CD4-positive, alpha-beta T cell treated with Interleukin-12 subunit alpha and Interleukin-12 subunit beta, for 1 hour (primary cell): ENCODE measurements at places on chromosomes 12 and 14.

DNA sequence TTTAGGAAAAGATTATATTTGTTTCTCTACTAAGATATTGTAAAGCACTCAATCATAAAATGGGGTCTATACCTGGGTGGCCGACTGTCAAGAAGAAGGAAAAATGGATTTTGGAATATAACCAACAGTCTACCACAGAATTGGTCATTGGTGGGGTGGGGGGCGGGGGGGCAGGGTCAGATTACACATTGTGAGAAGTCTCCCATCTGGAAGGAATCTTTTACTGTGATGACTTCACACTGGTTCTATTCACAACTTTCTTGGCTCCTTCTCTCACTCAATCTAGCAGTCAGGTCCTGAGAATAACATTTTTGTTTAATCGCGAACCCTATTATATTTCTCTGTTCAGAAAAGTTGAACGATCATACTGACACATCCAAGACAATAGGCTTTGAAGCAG lies 8.7 kb upstream of the CLEC4E start:
- DNase-seq: no peak

DNA sequence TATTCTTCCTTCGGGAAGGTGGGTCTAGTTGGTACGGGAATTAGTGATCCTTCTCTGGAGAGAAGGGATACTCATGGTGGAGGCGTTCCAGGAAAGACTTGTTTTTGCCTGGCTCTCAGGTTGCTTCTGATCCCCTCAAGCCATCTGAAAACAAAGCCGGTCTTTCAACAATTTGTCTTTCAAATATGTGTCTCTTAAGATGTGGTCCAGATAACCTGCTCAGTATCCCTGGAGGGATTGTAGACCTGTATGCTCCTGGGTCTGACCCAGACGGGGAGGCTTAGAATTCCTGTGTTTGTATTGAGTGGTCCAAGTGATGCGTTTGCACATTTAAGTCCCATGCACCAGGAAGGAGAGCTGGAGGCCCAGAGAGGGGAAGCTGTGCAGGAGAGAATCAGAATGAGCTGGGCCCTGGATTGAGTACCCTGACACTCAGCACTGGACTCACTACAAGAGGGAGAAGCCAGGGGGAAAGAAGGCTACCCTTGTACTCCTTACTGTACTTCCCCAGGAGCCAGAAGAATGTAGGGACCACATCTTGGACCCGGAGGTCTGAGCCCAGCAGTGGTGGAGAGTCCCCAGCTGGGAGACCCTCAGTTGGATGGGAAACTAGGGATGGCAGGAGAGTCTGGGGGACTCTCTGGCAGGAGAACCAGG lies 40.4 kb downstream of the ERH start:
- DNase-seq: no peak

DNA sequence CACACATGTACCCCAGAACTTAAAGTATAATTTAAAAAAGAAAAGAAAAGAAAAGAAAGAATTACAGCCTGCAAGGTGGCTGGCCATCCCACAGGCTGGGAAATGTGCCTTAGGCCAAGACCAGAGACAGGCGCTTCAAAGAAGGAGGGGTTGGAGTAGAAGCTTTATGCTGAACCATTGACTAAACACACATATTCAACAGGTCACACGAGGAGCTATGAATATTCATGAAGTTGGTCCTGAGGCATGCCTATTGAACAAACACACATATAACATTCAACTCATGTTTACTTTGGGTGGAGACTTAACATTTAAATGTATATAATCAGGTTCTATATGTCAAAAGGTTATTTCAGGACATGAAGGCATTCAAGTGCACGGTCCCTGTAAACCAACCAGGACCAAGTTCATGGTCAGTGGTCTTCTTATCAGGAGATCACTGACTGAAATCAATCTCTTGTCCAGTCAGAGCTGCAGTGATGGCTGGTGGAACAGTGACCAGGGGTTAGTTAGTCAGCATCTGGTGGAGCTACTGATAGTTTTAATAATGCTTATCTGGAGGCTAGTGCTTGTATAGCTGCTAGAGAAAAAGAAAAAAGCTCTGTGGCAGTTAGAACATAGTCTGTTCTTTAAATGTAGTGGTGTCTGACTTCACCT lies 35.6 kb upstream of the ITPR2 start:
- DNase-seq: no peak

DNA sequence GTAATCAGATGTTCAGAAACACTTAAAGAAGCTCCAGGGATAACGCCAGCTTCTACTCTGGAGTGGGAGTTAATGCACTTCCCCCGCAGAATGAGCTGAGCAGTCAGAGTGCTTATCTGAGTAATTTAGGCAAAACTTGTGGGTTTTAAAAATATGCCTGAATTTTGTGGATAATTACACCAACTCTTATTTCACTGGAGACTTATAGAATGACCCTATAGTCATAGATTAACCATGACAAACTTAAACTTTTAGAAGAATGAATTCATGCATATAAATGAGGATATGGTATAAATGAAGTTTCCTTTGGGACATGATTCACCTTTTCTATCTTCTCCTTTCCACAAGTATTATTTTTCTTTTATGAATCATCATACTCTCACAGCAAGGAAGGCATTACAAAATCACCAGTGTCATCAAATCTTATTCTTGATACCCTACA lies 241.1 kb upstream of the FBXO33 start:
- DNase-seq: no peak

- no peak for DNase-seq
Observed at GRCh38 chr12:42982828-42983227, 393.3 kb upstream of the PRICKLE1 start.

GRCh38 chr12:108076556-108076955 lies 52.5 kb upstream of the WSCD2 start:
- no peak for DNase-seq

DNA sequence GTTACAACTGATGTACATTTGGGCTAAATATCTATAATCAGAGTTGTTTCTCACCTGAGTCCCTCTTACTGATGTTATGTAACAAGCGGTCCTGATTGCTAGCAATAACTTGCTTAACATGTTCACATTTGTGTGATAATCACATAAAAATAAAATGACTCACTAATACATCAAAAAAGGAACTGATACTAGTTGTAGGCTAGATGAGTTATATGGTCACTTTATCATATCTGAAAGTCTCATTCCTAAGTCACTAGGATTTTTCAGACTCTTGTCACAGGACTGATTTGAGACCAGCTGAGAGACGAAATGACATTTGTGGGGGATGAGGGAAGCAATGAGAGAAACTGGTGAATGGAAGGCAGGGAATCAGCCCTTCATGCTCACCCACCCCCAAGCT lies 34.3 kb downstream of the NKX2-1 start:
- DNase-seq: no peak

- no peak for DNase-seq
Observed at GRCh38 chr12:38547586-38547985, 231.0 kb downstream of the ALG10B start.

DNA sequence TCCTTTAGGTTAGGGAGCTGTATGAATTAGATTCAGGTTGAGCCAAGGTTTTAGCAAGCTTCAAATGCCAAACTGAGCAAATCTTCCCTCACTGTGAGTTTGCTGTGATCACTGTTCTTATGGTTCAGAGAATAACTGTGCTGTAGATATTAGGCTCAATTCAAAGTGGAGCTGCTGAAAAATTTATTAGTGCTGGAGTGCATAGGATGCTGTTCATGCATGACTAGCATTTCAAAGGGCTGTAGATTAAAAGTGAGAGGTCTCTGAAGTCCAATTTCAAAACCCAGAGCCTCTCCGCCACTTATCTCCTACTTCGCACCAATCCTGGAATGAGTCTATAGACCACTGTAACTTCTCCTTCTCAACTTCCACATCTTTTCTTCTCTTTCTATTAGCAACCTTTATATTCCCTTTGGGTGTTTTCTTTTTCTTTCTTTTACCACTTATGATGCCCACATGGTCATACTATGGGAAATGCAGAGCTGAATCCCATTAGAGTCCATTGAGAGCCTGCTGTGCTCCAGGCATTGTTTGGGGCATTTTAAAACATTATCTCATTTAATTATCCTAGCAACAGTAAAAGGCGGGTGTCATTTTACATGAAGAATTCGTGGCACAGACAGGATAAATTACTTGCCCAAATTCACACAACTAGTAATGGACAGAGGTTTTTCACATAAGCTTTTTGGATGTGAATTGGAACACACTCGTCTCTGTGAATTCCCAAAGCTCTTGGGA lies 77.5 kb upstream of the EEA1 start:
- DNase-seq: no peak

GRCh38 chr14:77488558-77488957 lies 10.1 kb downstream of the ISM2 start:
- no peak for DNase-seq

DNA sequence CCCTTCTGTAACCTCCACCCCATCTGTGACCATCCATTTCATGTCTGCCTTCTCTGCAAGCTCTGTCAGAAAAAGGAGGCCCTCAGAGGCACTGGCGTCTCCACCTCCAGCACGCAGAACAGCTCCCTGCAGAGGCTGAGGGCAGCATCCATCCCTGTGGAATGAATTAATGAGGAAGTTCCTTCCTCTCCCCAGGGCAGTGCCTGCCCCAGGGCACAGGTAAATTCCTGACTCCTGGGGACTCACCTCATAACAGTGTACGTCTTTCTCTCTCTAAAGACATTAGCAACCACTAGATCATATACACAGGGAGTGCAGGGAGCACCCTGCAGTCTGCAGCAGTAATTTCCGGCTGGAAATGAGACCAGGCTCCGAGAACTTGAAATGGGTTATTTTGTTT lies 155.0 kb upstream of the TMEM132C start:
- DNase-seq: no peak

GRCh38 chr12:2058837-2059236 lies 6.0 kb downstream of the CACNA1C start:
- DNase-seq: no peak

- peak; percentile 74 for DNase-seq
Observed at GRCh38 chr12:29317556-29318363, 63.2 kb downstream of the ERGIC2 start.

DNA sequence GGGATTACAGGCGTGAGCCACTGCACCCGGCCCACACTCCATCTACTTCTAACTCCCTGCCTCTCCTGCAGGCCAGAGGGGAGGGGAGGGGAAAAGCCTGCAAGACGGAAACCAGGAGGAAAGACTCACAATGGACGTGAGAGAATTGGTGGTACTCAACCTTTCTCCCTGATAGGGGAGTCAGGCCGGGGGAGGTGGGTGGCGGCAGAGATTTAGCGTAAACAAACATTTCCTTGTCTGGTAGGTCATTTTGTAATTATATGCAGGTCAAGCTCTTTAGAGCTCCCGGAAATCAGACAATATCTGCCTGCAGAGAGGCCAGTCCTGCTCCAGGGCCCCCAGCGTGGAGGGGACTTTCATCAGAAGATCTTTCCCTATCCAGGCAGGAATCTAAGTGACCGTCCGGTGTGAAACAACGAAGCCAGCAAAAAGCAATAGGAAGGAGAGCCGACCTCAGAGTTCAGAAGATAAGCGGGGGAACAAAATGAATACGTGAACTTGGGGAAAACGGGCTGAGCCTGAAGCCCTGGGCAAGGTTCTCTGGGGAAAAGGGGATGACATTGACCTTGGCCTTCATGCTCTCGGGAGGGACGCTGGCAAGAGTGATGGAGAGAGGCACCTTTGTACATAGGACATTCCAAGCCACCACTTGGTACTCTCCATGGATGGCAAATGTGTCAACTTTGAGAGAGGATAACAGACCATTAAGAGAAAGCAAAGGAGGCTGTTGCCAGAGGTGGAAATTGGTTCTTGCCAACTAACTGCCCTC lies 62.3 kb downstream of the SPRING1 start:
- DNase-seq: no peak

DNA sequence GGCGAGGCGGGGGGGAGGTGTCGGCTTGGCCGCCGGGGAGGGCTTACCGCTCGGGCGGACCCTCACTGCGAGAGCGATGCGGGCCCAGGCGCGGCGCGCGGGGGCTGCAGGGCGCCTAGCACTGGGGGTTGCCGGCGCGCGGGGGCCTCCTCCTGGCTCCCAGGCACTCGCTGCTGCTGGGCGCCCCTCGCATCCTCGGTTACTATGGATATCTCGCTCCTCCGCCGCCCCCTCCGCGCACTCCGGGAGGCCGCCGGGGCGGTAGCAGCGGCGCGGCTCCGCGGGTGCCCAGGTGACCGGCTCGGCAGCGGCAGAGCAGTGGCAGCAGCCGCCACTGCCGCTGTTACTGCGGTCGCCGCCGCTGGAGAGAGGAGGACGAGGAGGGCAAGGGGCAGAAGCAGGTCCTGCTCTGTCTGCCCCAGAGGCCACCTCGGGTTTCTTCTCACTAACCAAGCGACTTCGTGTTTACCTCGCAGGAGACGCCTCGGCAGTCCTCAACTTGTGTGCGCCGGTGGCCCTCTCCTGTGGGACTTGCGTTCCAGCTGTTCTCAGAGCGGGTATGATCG lies 250.1 kb downstream of the APAF1 start:
- no peak for DNase-seq

- no peak for DNase-seq
Observed at GRCh38 chr14:22003461-22003860, 329.8 kb upstream of the OR4E1 start.

- no peak for DNase-seq
Observed at GRCh38 chr14:96394047-96394815, 2.3 kb downstream of the AK7 start.

DNA sequence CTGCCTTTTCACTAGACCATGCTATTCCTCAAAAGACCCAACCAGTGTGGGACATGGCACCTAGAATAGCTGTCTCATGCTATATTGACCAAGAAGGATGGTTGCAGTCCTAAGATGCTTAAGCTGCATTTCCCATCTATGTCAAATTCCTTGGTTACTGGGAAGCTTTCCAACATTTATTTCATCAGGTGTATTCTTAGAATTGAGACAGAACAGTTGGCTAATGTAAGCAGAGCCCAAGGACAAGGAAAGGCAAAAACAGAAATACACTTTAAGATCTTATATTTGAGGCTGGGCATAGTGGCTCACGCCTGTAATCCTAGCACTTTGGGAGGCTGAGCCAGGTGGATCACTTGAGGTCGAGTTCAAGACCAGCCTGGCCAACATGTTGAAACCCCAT lies 24.7 kb downstream of the ARG2 start:
- DNase-seq: no peak

GRCh38 chr14:74720526-74720925 lies 7.6 kb downstream of the FCF1 start:
- no peak for DNase-seq

GRCh38 chr14:30564868-30565248 lies 5.9 kb downstream of the G2E3 start:
- no peak for DNase-seq

DNA sequence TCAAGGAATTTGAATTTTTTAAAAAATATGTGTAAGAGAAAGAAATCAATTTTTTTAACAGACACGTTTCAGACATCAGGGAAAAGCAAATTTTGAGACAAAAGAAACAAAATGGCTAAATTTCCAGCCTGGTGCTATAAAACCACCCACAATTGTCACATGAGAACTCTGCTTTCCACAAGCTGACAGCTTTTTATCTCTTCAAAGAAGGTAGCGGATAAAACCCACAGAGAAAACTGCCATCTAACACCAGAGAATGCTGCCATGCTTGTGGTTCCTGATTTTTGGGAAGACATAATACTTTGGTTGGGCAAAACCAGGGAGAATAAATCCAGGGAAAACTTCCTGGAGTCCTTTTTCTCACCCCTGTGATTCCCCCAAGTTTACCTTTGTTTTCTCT lies 10.3 kb upstream of the ITPR2 start:
- no peak for DNase-seq
